Right cardiac atrium (tissue), 5 donors: ENCODE measurements at places on chromosomes 16 and 17.
A peak's percentile ranks its signal among the peaks of the same experiment; 100 is the strongest.

DNA sequence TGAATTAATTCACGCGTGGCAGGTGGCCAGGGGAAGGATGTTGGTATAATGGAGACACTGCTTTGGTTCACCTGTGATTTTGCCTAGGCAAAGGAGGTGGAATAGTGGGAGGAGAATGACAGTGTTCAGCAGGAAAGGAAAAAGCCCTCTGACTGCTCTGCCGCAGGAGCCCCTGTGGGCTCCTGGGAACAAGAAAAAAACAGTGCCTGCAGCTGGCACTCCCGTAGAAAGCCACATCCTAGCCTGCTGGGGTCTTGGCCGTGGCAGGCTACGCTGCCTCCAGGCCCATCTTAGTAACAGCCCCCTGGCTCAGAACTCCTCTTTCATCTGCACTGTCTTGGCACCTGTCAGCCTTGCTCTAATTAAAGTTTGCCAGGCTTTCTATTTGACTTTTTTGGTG is 20.6 kb downstream of the ADORA2B start:
- no peak for DNase-seq

DNA sequence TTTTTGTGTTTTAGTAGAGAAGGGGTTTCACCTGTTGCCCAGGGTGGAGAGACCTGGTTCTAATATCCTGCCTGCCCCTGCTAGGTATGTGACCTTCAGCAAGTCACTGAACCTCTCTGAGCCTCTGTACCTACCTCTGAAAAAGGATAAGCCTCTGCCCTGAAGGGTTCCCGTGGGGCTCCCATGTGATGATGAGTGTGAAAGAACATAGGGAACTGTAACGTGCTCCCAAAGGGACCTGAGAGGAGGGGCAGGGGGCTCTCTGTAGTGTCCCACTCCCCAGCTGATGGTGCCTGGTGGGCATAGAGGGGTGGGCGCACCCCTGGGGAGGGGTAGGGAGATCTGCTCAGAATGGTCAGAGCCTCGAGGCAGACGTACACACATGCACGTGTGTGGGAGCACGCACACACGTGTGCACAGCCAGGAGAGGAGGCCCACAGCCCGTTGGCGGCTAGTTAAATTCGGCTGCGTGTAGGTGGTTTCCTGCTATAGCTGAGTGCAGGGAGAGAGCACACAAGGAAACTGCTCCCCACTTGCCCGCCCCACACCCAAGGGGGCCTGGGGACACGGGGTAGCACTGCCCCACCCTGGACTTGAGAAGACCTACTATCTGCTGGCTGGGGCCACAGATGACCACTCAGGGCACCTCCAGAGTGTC is 6.7 kb downstream of the KCNH4 start:
- no peak for DNase-seq

DNA sequence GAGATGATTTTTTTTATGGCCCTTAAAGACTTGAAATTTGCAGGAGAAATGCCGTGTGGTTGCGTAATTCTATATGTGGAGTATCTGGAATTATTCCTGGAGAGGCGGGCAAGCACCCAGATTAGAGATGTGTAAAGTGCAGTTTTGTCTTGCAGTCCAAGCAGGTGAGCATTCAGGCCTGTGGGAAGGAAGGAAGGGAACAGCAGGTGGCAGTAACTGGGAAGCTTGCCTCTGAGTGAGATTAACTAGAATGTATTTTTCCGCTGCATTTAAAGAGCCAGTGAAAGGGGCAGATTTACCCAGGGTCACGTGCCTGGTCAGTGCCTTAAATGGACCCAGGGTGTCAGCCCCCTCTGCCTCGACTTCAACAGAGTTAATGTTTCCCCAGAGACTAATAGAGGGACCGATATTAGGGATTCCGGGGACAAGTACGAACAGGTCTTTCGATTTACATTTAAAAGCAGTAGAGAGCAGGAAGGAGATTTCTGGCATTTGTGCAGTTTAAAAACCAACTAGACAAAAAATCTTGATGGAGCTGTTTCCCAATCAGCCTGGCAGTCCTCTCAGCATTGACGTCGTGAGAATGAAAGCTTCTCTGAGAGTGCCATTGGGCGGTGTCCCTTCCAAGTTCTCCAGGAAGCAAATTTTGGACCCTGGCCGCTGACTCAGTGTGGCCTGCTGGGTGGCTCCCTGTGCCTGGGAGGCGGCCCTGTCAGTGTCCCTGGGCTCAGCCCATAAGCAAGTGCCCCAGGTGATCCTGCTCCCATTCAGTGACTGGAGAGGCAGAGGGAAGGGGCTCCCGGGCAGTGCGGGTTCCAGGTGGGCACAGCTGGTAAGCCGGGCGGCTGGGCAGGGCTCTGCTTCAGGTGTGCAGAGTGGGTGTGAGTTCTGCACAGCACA is 38.2 kb downstream of the KSR1 start:
- DNase-seq = peak; percentile 92

GRCh38 chr17:57723427-57724025 is 21.6 kb downstream of the CCDC182 start:
- no peak for DNase-seq

DNA sequence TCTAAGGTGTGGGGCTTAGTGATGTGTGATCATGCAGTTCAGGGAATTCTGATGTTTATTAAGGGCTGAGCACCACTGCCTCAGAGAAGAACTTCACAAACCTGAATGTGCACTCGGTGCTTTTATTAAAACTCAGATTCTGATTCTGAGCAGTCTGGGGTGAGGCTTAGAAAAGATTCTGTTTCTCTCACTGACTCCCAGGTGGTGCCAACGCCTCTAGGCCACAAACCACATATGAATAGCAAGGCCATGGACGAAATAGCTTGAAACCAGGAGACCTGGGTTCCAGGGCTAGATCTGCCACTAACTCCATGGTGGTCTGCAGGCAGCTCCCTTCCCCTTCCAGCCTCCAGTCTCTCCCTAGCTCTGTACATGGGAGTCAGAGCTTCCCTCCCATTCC is 169.1 kb downstream of the HS3ST3B1 start:
- DNase-seq = no peak

GRCh38 chr16:30603945-30604315 is 6.3 kb downstream of the ZNF689 start:
- no peak for DNase-seq

GRCh38 chr17:68570526-68570925 is 30.6 kb downstream of the FAM20A start:
- no peak for DNase-seq

DNA sequence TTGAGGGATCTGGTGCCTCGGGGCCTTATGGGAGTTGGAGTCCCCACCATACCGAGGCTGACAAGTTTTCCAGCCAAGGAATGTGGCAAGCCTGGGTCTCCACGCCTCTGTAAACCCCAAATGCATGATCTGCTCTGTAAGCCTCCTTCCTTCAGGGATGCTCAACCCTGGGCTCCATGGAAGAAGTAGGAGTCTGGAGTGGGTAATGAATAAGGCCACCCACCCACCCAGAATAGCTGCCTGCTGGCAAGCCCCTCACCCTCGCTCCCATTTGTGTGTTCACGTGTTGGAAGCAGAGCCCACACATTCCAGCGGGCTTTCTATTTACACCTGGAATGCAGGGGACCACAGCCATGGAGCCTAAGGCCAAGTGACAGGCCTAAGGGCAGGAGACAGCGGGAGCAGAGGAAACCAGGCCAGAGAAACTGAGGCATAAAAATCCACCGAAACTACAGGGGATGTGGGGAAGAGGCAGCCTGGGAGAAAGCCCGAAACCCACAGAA is 4.4 kb downstream of the DLG4 start:
- DNase-seq = no peak

- no peak for DNase-seq
Measured at GRCh38 chr16:8964462-8964861, 756 bp upstream of the USP7 start.

- no peak for DNase-seq
Measured at GRCh38 chr17:41428591-41429291, 4.4 kb upstream of the KRT37 start.

GRCh38 chr16:53643474-53643873 is 60.2 kb downstream of the RPGRIP1L start:
- no peak for DNase-seq

DNA sequence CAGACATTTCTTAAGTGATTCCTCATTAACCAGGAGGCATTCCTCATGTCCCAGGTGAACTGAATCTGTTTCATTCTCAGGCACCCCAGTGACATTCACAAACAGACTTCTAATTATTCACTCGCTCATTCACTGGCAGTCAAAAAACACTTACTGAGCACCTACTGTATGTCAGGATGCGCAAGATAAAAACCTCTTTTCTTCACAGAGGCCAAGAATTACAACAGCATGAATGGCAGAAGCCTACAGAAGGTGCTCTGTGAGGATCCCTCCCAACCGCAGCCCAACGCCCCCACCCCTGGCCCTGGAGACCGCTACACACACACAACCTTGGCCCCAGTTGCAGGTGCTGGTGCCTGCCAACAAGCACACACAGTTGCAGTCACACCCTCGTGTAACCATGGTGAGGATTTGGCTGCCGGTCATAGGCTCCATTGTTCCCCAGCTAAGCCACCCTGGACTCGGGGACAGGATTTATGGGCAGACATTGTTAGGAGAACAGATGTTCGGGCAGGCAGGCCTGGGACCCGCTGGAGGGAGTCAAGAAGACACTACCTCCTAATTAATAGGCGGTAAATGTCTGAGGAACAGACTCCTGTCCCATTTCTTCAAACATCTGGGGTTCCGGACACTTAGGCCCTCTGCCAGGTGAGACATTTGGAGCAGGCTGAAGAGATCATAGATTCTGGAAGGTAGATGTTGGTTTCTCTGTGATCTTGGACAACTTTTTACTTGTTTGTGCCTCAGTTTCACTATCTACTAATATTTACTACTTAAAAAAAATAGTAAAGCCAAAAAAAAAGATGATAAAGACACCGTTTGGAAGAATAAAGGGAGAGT is 43.2 kb downstream of the CUEDC1 start:
- peak; percentile 96 for DNase-seq

DNA sequence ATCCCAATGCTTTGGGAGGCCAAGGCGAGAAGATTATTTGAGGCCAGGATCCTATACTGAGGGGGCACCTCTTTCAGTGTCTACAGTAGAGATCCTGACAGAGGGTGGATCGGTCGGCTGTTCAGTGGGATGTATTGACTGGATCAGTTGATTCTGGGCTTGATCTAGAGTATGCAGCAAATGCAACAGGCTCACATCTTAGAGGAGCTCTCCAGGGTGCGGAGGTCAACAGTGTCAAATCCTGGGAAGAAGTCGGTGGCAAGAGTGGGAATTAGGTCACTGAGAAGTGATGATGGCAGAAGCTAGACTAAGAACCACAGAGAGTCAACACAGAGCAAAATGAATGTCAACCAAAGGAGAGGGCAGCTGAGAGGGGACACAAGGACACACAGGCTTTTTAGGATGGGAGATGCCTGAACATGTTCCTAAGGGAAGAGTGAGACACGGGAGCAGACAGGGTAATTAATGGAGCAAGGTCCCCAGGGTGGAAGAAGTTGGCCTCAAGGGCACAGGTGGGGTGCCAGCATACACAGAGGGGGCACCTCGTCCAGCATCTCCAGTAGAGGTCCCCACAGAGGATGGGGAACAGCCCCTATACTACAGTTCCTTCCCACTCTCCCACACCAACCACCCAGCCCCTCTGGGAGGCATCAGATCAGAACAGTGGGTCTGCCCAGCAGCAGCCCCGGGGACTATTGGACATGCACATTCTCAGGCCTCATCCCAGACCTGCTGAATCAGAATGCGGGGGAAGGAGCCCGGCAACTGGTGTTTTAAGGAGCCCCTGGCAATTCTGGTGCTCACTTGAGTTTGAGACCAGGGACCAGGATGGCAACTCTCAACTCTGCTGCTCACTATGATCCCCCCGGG is 10.0 kb upstream of the CYTH1 start:
- DNase-seq = no peak

DNA sequence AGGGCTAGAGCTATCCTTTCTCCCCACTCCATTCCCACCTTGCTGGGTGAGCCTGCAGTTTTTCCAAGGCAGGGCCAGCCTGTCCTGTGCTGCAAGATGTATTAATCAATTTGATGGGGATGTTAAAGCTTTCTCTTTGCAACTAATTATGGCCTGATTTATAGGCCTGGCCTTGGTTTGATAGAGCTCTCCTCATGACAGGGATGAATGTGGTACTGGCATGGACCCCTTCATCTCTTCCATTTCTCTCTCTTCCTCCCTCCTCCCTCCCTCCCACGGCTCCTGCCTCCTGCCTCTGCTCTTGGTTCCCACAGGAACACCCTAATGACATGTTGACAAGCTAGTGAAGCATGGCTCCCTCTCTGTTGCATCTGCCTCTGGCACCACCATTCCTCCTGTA is 47.2 kb upstream of the SKAP1 start:
- DNase-seq = no peak

- no peak for DNase-seq
Measured at GRCh38 chr16:77660311-77660710, 62.0 kb upstream of the NUDT7 start.
